ENCODE measurements at places on chromosomes 11 and 22.

DNA sequence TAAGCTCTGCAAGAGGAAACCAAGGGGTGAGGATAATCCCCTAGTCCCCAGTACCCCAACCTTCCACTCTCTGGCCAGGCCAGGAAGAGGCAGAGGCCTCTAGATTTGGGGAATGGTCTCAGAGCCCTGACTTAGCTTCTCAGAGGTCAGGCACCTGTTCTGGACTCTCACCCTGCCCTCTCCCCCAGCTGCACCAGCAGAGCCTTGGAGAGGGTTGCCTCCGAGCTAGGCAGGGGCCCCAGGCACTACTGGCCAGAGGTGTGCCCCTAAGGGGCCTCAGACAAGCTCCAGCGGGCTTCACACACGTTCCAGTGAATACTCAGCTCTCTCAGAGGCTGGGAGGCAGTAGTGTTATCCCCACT is 8.0 kb downstream of the FREY1 start:
- DNase-seq = no peak

DNA sequence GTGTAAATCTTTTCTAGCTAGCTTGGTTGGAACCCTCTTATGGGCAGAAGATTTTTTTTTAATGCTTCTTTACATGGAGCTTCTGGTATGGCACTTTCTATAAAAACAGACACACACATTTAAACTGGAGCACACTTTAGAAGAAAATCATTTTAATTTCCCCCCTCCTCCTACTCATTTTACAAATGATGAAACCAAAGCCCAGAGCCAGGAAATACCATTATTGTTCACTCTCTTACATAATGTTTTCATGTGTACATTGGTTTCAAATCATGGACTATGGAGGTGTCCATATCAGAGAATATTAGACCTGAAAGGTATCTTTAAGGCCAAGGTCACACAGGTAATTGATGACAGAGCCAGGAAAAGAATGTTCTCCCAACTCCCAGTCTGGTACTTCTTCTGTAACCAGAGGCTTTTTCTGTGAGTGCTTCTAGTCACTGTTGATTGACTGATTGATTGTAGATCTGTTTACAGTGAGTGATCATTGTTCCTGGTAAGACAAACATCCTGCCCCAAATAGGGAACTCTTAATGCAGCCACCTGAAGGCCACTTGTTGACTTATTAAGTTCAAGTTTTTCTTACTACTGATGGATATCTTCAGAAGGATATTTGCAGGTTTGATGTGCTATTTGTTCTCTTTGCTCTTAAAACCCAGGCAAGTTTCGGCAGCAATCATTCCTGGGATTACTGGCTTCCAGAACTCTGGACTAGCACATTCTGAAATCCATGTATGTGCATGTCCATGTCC is 26.8 kb upstream of the ME3 start:
- DNase-seq = peak; percentile 41

DNA sequence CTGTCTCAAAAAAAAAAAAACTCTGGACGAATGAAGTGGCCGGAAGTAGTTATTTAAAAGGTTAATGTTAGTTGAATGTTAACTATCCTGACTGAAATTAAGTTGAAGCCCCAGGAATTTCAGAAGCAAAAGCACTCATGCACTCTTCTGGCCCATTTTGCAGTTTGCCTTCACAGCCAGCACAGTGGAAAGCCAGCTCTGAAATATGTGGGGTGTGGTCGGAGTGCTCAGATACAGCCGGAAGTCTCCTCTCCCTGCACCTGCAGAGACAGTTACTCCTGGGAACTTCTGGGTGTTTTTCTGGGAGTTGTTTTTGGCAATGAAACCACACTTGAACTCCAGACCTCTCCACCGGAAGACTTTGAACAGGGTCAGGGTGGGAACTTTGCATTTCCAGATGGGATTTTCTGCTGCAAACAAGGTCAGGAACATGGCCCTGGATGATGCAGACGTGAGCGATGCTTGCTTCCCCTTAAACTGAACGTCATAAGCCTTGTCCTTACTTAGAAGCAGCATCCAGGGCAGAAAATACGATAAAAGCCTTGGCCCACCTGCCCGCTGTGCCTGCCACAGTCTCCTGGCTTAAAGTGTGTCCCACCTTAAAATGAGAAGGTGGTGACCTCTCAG is 21.5 kb upstream of the CABP2 start:
- DNase-seq = no peak

GRCh38 chr11:34148504-34149165 is 43.2 kb downstream of the NAT10 start:
- peak; percentile 24 for DNase-seq

- DNase-seq = no peak
These were observed 1.5 kb downstream of the MPST start for GRCh38 chr22:37021041-37021440.

GRCh38 chr11:65801153-65801987 is 14.5 kb downstream of the OVOL1 start:
- DNase-seq = no peak

GRCh38 chr22:41197038-41197972 is 7.8 kb upstream of the L3MBTL2 start:
- DNase-seq = peak; percentile 84

GRCh38 chr22:23831781-23832180 is 7.0 kb downstream of the DERL3 start:
- DNase-seq = no peak

- peak; percentile 4 for DNase-seq
These were observed 49.3 kb downstream of the WT1 start for GRCh38 chr11:32385998-32386397.

GRCh38 chr11:130458410-130458729 is 9.9 kb downstream of the ADAMTS15 start:
- DNase-seq = no peak

DNA sequence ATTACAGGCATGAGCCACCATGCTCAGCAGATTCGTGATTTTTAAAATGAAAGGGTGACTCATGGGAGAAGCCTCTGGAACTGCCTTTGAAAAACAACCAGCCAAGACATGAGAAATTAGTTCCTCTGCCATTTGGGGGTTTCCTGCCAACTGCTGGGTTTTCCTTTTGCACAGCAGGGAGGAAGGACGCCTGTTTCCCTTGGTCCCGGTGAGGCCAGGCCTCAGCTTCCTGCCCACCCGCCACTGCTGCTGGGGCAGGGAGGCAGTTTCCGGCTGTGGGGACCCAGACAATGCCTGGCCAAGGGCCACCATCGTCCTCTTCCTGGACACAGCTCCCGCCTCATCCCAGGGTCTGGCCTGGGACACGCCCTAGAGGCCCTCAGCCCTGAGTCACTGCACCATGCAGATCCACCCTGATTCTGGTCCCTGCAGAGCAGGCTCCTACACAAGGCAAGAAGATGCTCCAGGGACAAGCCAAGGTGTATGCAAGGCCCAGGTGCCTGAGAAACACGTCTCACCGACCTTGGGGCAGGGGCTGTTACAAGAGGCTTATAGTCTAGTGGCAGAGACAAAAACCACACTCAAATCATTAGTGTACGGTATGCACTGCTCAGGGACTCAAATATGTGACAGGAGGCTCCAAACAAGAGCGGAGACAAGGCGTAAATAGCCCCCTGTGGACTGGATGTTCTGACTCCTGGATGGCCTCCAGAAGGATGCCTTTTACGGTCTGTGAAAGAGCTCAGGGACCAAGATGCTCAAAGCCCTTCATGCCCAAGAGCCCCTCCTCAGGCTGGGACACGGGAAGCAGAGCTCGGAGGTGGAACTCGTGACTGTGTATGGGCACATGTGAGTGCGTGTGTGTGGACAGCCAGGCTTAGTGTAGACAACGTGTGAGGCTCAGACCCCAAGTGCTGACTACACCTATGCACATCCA is 10.0 kb downstream of the PPM1F start:
- DNase-seq = peak; percentile 87

GRCh38 chr11:63908631-63909401 is 8.1 kb downstream of the RCOR2 start:
- DNase-seq = no peak

GRCh38 chr11:68692871-68693483 is 8.6 kb downstream of the GAL start:
- no peak for DNase-seq

- DNase-seq = no peak
These were observed 62.0 kb upstream of the SEPTIN5 start for GRCh38 chr22:19652316-19652715.

GRCh38 chr11:121337078-121337477 is 44.5 kb downstream of the SC5D start:
- DNase-seq = no peak

DNA sequence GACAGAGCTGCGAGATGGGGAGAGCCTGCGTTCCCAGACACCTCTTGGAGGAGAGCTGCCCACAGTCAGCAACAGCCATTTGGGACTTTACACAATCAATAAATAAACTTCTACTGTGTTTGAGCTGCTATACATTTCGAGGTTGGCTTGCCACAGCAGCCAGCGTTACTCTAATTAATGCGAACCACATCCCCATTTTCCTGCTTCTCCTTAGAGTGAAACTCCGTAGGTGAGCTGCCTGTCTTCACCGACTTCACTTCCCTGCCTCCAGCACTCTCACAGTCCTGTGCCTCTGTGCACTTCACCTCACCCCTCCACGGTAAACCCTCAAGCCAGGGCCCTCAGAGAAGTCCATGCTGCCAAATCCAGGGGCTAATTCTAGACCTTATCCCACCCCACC is 5.9 kb upstream of the SLC22A12 start:
- no peak for DNase-seq

DNA sequence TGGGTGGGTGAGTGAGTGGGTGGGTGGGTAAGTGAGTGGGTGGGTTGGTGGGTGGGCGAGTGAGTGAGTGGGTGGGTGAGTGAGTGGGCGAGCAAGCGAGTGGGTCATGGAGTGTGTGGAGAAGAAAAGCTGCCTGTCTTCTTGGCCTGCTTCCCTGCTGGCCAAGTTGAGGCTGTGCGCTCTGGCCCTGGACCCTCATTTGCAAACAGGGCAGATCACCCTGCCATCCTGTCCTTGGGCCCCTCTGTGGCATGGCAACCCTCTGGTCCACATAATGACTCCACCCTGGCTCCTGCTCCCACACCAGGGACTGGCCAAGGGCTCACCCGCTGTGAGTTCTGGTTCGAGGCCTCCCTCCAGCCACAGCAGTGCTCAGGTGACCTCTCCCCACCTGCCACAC is 35.1 kb downstream of the CAPN1 start:
- DNase-seq = no peak

DNA sequence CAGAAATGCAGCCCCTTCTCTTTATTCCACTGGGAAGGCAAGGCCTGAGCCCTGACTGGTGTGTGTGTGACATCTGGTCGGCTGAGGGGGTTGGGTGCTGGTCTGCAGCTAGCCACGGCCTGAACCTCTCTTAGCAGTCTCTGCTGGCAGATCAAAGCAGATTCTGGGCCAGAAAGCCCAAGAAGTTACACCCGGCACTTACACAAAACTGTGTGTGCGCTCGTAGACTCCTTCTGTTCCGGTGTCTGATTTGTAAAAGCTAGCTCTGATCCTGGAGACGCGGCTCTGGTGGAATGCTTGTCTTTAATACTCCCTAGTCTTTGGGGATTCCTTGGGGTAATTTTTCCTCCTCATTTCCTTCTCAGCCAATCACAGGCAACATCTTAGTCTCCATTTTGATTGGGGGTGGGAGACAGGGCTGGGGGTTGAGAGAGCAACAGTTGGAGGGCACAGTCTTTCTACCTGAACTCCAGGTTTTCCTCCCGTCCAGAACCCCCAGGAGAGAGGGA is 5.5 kb downstream of the PKNOX2 start:
- no peak for DNase-seq

DNA sequence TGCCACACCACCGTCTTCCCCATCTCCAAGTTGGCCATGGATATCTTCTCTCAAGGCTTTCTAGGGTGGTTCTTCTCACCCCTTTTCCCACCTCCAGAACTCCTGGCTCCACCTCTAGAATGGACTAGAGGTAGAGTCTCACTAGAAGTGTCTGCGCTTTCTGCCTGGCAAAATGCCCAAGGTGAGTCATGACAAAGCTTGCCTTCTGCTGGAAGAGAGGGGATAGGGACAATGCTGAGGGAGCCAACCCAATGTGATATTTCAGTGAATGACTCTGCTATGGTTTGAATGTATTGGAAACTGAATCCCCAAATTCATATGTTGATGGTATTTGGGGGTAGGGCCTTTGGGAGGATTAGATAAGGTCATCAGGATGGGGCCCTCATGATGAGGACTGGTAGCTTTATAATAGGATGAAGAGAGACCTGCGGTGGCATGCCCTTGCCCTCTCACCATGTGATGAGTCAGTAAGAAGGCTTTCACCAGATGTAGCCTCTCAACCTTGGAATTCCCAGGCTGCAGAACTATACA is 4.1 kb upstream of the CD82 start:
- peak; percentile 55 for DNase-seq

- DNase-seq = no peak
These were observed 63.1 kb downstream of the ARFGAP3 start for GRCh38 chr22:42793848-42794405.

GRCh38 chr11:3341298-3341697 is 37.6 kb downstream of the ZNF195 start:
- peak; percentile 25 for DNase-seq

DNA sequence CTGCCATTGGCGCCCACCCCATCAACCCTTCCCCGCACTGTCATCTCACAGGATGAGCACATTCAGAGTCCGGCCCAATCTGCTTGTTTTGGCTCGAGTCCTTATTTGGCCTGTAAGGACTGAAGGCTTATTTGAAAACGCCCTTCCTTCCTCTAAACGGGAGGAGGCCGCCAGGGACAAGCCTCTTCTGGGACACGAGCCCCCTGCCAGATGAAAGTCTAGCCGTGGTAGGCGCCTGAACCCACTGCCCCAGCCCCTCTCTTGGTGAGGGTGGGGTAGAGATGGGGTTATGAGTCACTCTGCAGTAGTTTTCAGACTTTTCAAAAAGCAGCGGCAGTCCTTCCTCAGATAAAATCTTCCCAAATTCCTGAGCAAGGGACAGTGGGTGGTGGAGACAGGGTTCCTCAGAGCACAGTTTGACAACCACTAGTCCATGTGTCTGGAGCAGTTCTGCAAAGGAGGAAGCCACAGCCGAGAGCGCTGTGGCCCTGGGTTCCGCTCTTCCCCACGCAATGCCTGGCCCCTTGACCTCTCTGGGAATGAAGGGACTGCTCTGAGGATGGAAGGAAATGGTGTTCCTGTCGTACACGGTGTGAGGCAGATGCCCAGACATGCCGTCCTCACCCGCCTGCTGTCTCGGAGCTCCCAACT is 57.0 kb downstream of the MYH9 start:
- DNase-seq = peak; percentile 47

DNA sequence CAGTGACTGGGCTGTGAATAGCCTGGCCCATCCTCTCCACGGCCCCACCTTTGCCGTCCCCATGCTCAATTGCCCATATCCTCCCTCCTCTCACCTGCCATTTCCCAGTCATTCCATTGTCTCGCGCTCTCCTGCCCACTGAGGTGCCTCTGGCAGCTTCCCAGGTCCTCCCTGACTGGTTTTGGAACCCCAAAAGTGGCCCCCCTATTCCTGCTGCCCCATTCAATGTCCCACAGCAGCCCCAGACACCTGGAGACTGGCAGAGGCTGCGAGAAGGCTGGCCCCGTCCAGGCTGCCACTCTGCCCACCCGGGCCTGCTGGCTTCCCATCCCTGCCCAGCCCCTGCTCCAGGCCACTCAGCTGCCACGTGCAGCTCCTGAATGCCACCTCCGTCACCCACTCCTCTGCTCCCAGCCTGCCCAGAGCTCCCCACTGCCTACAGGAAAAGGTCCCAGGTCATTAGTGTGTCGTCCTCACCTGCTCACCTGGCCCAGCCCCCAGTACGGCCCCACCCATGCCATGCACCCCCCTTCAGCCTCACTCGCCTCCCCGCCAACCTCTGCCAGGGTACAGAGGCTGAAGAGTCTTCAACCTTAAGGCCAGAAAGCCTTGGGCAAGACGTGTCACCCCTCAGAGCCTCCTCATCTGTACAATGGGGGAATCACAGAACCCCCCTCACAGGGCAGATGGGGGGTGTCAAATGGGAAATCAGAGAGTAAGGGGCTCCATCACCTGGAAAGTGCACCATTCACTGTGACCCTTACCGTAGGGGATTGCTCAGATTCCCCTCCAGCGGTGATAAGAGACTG is 37.5 kb downstream of the KCNJ4 start:
- no peak for DNase-seq

- peak; percentile 92 for DNase-seq
These were observed 103.0 kb upstream of the CD44 start for GRCh38 chr11:35035894-35036408.
